ENCODE measurements at places on chromosomes 12 and 14. TPM values are rescaled to one million over a fixed set of nuclear protein-coding genes. Genes with fewer than 3 reads are reported as not detected.

APOF gene
- not detected for total RNA-seq

IAPP gene
- not detected for total RNA-seq

TEX52 gene
- not detected for total RNA-seq

TAS2R8 gene
- not detected for total RNA-seq

VIPAS39 gene
- 11.9 TPM for total RNA-seq

CAPZA3 gene
- not detected for total RNA-seq

AEBP2 gene
- total RNA-seq, result 38.4 TPM

ACOT6 gene
- not detected for total RNA-seq

NYNRIN gene
- 6.1 TPM for total RNA-seq

SCNN1A gene
- 142 TPM for total RNA-seq

PPP4R4 gene
- 0.04 TPM for total RNA-seq

RFLNA gene
- not detected for total RNA-seq

SMOC1 gene
- 0.12 TPM for total RNA-seq

NELL2 gene
- 3.0 TPM for total RNA-seq

LHX5 gene
- total RNA-seq, result not detected

LMNTD1 gene
- total RNA-seq, result 0.32 TPM

SCFD1 gene
- 62.6 TPM for total RNA-seq

DYNC1H1 gene
- total RNA-seq, result 250 TPM

FKBP3 gene
- total RNA-seq, result 45.4 TPM

MANSC4 gene
- total RNA-seq, result not detected

SIRT4 gene
- 0.64 TPM for total RNA-seq

PZP gene
- not detected for total RNA-seq

RDH16 gene
- 2.4 TPM for total RNA-seq

GPR84 gene
- total RNA-seq, result 0.16 TPM

KRT75 gene
- 0.84 TPM for total RNA-seq

AKAP5 gene
- 0.16 TPM for total RNA-seq

ADAMTS20 gene
- total RNA-seq, result not detected

PRH2 gene
- total RNA-seq, result not detected

WNT5B gene
- total RNA-seq, result 9.8 TPM

CRADD gene
- 22.5 TPM for total RNA-seq

FGF6 gene
- not detected for total RNA-seq

DIO3 gene
- 0.12 TPM for total RNA-seq

MUCL1 gene
- total RNA-seq, result not detected

RASAL1 gene
- 53.1 TPM for total RNA-seq

SLC38A6 gene
- total RNA-seq, result 3.4 TPM

ZDHHC22 gene
- not detected for total RNA-seq

OTX2 gene
- total RNA-seq, result not detected

P2RX2 gene
- not detected for total RNA-seq

FICD gene
- 1.1 TPM for total RNA-seq

RHOJ gene
- 2.0 TPM for total RNA-seq

SPATS2 gene
- total RNA-seq, result 12.4 TPM

PRIMA1 gene
- total RNA-seq, result 1.8 TPM

NUAK1 gene
- 1.7 TPM for total RNA-seq

GDF11 gene
- total RNA-seq, result 1.2 TPM

AHNAK2 gene
- 184 TPM for total RNA-seq

AGAP2 gene
- 0.64 TPM for total RNA-seq

TAS2R20 gene
- 0.96 TPM for total RNA-seq

TSPAN19 gene
- total RNA-seq, result not detected

HOXC10 gene
- 0.64 TPM for total RNA-seq

RNASE2 gene
- total RNA-seq, result not detected

SLC17A8 gene
- not detected for total RNA-seq

IL26 gene
- total RNA-seq, result not detected

EFS gene
- 27.6 TPM for total RNA-seq
